ENCODE measurements at places on chromosomes 2 and 18.

DNA sequence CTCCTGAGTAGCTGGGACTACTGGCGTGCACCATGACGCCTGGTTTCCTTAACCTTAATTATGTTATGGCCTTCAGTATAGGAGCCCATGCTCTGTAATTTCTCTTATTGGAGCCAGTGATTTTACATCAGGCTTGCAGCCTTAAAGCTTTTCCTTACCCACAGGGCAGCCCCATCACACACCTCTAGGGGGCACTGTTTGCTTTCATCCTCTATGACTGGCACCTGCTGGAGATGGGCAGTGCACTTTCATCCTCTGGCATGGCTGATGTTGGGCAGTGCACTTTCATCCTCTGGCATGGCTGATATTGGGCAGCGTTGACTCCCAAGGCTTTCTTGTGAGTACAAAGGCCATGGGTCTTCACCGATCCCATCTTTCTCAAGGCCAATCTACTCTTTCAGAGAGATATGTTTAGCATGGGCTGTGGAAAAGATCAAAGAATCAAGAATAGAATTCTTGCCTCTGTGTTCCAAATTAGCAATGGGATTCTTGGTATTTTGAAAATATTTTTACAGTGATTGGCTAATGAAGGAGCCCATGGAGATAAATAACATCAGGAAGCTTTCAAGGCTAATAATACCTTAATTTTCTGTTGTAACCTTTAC lies 80.7 kb upstream of the MEX3C start:
- DNase-seq, result no peak

- DNase-seq, result no peak
Observed at GRCh38 chr2:53827398-53828175, 32.2 kb downstream of the GPR75 start.

DNA sequence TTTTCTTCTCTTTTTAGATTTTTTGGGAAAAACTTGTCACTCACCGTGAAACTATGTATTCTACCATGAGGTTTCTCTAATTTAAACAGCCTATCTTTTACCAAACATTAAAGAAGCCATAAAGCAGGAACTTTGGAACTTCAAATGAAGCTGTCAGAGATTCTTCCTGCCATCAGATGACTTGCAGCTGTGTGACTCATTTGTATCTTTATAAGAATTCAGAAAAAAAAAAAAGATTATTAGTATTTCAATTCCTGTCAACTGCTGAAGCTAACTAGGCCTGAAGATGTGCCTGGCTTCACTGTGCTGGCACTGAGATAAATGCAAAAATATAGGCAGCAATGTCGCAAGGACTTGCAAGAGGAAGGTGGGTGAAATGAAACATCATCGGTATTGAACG lies 1399.1 kb upstream of the PIK3C3 start:
- no peak for DNase-seq

DNA sequence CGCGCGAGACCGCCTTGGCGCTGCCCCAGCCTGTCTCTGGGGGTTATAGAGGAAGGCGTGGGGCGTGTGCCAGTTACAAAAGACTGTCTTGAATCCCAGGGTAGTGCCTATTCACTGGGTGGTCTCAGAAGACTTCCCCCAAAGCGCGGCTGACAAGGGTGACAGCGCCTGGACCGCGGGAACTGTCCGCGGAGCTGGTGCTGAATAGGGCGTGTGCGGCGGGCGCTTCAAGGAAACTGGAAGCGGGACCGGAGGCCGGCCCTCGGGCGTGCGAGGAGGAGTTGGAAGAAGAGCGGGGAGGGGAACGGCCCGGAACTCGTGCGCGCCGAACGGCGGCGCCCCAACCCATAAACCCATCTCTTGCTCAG lies 2.3 kb downstream of the EGR4 start:
- no peak for DNase-seq

GRCh38 chr18:62327977-62328376 lies 2.9 kb downstream of the TNFRSF11A start:
- no peak for DNase-seq

- DNase-seq, result no peak
Observed at GRCh38 chr18:71831039-71831438, 713.1 kb downstream of the CBLN2 start.

DNA sequence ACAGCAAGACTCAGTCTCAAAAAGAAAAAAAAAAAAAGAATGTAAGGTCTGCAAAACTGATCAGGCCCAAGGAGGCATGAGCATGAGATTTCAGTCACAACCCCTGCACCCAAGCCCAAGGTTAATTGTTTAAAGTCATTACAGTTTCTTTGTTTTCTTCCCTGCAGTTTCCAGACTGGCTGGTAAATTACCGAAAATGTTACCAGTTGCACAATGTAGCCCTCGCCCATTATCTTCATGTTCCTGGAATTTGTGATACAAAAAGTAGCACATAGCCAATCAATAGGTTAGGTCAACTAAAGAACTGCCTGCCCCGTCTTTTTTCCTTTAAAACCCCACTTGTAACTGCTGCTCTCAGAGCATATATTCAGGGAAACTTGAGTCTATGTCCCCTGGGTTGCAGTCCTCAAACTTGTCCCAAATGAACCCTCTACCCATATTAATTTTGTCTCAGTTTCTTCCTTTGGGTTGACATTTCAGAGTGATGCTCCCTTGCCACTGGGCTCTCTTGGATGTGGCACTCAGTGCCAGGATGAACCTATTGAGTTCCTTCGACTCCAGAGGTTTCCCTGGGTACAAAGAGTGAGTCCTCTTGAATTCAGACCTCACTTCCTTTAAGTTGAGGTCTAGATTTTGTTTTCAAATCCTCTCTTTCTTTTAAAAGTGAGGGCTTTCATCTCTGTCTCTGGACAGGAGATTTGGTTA lies 216.2 kb upstream of the HS6ST1 start:
- no peak for DNase-seq

GRCh38 chr2:197760293-197760657 lies 24.8 kb downstream of the BOLL start:
- no peak for DNase-seq

DNA sequence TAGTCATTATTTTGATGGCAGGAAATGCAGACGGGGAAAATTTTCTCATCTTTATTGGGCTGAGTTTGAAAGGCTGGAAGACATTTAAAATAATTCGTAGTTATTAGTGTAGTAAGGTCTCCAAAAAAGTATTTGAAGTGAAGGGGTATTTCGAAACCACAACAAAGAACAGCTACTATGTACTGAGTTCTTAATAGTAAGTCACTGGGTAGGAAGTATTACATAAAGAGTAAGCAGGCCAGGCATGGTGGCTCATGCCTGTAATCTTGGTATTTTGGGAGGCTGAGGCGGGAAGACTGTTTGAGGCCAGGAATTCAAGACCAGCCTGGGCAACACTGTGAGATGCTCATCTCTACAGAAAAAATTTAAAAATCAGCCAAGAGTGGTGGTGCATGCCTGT lies 113.6 kb downstream of the MEP1B start:
- no peak for DNase-seq

DNA sequence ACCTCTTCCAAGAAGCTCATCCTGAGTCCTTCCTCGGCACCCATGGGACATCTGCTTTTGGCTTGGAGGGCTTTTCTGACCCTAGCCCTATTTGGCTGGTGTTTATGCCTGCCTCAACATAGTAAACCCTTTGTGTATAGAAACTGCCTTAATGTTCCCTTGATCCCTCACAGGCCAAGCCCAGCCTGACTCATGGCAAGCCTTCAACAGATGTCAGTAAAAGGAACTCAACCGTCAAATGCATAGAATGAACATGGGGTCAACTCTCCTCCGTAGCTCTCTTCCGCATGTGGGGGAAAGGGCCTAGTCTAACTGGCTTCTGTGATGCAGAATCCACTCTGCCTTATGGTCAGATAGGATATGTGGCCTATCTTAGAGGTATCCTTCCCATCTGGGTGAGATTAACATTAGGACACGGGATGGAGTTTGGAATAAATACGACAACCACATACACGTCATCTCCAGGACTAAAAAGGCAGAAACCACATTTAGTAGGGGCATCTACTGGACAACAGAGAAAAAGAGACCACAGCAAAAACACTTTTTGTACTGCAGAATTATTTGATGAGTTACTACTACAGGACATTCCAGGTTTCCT lies 2.5 kb upstream of the NPAS2 start:
- DNase-seq, result no peak

DNA sequence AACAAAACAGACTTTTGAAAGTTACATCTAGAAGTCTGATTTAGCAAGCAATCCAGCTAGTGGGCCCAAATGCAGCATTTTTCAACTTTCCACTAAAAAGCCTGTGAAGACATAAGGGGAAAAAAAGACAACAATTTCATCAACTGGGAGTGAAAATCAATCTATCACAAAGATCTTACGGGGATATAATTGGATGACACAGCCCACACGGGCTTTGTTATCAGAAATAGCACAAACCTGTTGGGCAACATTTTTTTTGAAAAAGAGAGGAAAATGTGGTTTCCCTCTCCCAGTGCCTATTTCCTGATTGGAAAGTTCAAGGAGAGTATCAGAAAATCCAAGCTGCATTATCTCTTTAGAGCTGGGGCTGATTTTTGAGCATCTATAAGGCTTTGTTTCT lies 132.7 kb downstream of the EVA1A start:
- DNase-seq, result no peak

GRCh38 chr2:135525786-135526185 lies 5.2 kb downstream of the ZRANB3 start:
- DNase-seq, result no peak

DNA sequence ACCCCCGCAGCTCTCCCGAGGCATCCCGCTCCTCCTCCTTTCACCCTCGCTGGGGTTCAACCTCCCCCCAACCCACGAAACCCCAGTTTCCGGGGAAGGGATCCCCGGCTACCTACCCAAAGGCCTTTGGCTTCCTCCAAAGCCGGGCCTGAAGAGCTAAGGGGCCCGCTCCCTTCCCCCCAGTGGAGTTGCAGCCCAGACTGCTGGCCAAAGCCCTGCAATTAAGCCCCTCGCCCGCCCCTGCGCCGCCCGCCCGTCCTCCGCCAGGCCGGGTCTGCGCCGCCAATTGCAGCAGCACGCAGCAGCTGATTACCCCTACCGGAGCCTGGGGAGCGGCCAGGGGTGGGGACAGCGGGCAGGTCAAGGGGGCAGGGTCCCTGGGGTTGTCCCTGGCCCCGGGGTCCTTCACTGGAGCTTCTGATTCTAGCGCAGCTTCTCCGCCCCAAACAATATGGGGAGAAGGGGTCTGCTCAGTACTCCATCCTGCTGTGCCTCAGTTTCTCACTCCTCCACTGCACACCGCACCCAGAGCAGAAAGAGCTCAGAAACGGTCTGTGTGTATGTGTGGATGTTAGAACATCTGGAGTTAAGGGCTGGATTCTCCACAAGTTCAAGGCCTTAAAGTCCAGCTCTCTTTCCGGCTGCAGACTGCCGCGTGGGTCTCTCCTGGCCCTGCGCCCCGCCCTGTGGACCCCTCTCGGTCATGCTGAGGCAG lies 16.9 kb downstream of the WNT10A start:
- DNase-seq, result no peak

DNA sequence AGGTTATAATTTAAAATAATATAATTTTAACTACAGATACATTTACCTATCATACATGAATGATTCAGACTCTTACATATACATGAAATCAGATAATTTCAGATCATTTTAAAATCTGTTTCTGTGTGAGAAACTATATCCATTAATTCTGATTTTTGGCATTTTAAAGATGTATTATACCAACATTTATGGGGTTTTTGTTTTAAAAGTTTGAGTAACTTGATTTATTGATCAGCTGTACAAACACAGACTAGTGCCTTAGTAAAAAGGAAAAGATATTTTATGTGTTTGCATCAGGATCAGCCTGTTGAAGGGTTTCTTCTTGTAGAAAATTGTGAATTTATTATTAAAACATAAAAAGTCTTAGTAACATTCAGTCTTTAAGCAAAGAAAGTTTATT lies 59.9 kb downstream of the KIAA1328 start:
- no peak for DNase-seq

GRCh38 chr2:22737144-22737543 lies 647.8 kb upstream of the KLHL29 start:
- no peak for DNase-seq

DNA sequence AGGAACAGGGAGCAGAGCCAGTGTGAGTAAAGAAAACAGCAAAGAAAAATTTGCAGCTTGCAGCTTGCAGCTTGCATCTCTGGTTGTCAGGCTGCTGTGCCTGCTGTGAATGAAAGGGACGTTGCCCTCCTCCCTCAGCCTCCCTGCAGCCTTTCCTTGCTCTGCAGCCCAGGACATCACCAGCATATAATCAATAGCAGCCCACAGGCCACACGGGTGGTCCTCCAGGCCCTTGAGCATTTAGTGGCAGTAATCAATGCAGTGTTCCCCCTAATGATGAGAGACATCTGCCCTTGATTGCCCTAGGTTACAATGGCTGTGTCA lies 122.2 kb upstream of the TACR1 start:
- no peak for DNase-seq

GRCh38 chr18:26637324-26637723 lies 89.0 kb upstream of the KCTD1 start:
- DNase-seq, result no peak

DNA sequence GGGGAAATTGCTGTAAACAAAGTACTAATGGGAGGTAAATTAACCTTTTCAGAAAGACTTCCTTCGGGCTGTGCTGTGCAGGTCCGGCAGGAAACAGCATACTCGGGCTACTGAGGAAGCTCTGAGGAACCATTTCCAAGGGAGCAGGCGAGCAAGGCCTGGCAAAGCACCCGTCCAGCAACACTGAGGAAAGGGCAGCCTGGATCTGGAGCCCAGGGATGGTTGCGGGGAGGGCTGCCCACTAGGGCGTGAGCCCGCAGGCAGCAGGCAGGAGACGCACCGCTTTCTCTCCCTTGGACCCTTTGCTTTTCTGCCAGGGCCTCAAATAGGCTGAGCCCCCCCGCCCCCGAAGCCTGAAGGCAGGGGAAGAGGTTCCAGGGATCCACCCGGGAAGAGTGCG lies 89.5 kb downstream of the SOX11 start:
- DNase-seq, result no peak

- no peak for DNase-seq
Observed at GRCh38 chr2:241064008-241064801, 37.9 kb downstream of the MTERF4 start.

GRCh38 chr2:32212295-32212694 lies 46.6 kb downstream of the SLC30A6 start:
- no peak for DNase-seq

DNA sequence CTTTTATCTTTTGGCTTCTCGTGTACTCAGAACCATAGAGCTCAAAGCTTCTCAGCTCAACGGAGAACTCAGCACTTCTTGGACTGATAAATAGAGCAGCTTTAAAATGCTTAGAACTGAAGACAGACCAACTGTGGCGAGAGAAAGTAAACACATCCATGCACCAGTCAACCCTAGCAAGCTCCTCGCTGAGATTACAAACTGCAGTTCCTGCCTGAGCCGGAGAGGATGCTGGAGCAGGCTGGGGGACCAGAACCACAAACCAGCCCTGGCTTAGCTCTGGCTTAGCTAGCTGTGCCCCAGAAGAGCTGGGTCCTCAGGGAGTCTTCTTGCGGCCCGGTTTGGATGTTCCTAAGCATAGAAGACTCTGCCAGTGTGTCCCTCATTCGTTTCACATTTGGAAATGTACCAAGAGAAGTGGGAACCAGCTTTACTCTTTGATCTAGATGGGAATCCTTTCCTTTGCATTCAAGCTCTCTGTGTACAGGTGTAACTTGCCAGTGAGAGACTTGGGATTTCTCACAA lies 5.6 kb downstream of the PAX8 start:
- DNase-seq, result no peak
